ENCODE measurements at places on chromosomes 2 and 18.

DNA sequence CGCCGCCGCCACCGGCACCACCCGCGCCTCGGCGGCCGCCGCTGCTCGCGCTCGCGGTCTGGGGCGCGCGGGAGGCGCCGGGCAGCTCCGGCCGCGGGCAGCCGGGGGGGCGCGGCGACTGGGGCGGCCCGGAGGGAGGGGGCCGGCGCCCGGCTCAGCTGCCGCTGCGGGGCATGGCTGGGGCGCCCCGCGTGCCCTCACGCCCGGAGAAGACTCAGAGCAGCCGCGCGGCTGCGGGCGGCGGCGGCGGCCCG is 295 bp downstream of the GAREM1 start:
- DNase-seq, result no peak

GRCh38 chr2:10772868-10773215 is 39.7 kb downstream of the PDIA6 start:
- no peak for DNase-seq

DNA sequence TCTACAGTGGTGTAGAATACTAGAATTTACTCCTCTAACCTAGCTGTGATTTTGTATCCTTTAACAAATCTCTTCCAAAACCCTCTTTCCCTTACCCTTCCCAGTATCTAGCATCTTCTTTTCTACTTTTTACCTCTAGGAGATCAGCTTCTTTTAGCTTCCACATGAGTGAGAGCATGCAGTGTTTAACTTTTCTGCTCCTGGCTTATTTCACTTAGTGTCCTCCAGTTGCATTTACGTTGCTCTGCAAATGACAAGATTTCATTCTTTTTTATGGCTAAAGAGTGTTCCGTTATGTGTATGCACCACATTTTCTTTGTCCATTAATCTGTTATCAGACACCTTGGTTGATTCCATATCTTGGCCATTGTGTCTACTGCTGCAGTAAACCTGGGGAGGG is 228.5 kb downstream of the PRKCE start:
- no peak for DNase-seq

- DNase-seq, result no peak
These were observed 72.7 kb downstream of the SPIRE1 start for GRCh38 chr18:12585218-12585617.

DNA sequence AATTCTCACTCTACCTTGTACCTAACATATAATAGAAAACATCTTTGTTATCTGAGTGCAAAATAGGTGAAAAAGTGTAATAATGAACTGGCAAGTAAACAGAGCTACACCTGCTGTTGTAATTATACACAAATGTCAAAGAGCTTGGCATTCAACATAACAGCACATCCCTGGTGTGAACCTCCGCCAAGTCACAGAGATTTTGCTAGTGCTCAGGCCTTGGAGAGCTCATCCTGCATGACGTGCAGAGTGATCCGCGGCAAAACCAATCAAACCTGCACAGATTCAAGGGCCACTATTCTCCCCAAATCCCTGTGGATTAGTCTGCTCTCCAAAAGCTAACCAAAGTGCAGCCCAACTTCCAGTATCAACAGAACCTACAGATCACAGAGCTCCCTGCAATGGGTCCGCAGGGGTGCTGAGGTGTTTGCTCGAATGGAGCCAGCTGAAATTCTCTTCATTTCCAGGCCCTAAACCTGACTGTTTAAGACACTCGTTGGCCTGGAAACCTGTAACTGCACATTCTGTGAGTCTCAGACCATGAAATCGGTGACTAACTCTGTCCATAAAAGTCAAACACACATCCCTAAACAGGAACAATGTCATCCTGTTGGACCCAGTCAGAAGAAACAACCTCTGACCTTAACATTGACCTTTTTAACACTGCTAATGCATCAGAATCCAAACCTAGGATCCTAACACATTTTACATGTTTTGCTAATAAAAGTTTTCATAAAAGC is 111.8 kb downstream of the EPB41L3 start:
- no peak for DNase-seq

- DNase-seq, result no peak
These were observed 150.5 kb upstream of the SMAD7 start for GRCh38 chr18:49101236-49101635.

All from CD8-positive, alpha-beta T cell (primary cell).